Sigmoid colon (tissue), 7 donors: ENCODE measurements at places on chromosomes 7 and 10. TPM values are rescaled to one million over a fixed set of nuclear protein-coding genes. Genes with fewer than 3 reads are reported as not detected.

Gene NAT16
- total RNA-seq: not detected

Gene GPC2
- 1.7 TPM for total RNA-seq

Gene GRM8
- total RNA-seq: not detected

Gene FGFR2
- 143 TPM for total RNA-seq

Gene LIPM
- not detected for total RNA-seq
